Psoas muscle (tissue), 8 donors: ENCODE measurements at places on chromosomes 3 and 15. TPM values are rescaled to one million over a fixed set of nuclear protein-coding genes. Genes with fewer than 3 reads are reported as not detected.

The SOX14 gene
- not detected for polyA plus RNA-seq

The ITIH1 gene
- 0.03 TPM for polyA plus RNA-seq

The KLHL6 gene
- 0.12 TPM for polyA plus RNA-seq

The GOLGA6L4 gene
- polyA plus RNA-seq, result 0.39 TPM

The TRH gene
- not detected for polyA plus RNA-seq

The SAMD7 gene
- polyA plus RNA-seq, result not detected

The TMEM45A gene
- polyA plus RNA-seq, result 1.9 TPM

The SHF gene
- 2.0 TPM for polyA plus RNA-seq

The PRR23E gene
- polyA plus RNA-seq, result not detected

The GUCA1C gene
- polyA plus RNA-seq, result not detected

The PHLDB2 gene
- 2.9 TPM for polyA plus RNA-seq

The TJP1 gene
- polyA plus RNA-seq, result 8.6 TPM

The PLD1 gene
- 1.7 TPM for polyA plus RNA-seq

The C3orf85 gene
- 0.39 TPM for polyA plus RNA-seq

The THRB gene
- polyA plus RNA-seq, result 33.3 TPM

The AAGAB gene
- 21.0 TPM for polyA plus RNA-seq

The PROK2 gene
- not detected for polyA plus RNA-seq

The PDIA5 gene
- polyA plus RNA-seq, result 6.1 TPM

The CNTN6 gene
- not detected for polyA plus RNA-seq
